ENCODE measurements at places on chromosomes 16 and 17. TPM values are rescaled to one million over a fixed set of nuclear protein-coding genes. Genes with fewer than 3 reads are reported as not detected.

The TBC1D28 gene
- not detected for total RNA-seq

The SEPTIN12 gene
- not detected for total RNA-seq

The KRT36 gene
- total RNA-seq = not detected

The SGCA gene
- 58.7 TPM for total RNA-seq

The SHISA6 gene
- total RNA-seq = 1.2 TPM

The KRTAP1-1 gene
- total RNA-seq = not detected

The KRTAP9-4 gene
- total RNA-seq = not detected

The HASPIN gene
- 4.2 TPM for total RNA-seq

The PARN gene
- total RNA-seq = 47.5 TPM

The TEDC2 gene
- total RNA-seq = 10.8 TPM

The PRDM7 gene
- 0.18 TPM for total RNA-seq

The ZNF778 gene
- 12.7 TPM for total RNA-seq

The TTYH2 gene
- total RNA-seq = 35.6 TPM

The RMI2 gene
- total RNA-seq = 11.4 TPM

The AURKB gene
- 23.1 TPM for total RNA-seq

The KRT33B gene
- total RNA-seq = not detected

Data from metanephros (tissue), 2 donors.